ENCODE measurements at places on chromosomes 13 and 19.

- DNase-seq = no peak
Measured at GRCh38 chr13:109642358-109642757, 144.0 kb downstream of the IRS2 start.

DNA sequence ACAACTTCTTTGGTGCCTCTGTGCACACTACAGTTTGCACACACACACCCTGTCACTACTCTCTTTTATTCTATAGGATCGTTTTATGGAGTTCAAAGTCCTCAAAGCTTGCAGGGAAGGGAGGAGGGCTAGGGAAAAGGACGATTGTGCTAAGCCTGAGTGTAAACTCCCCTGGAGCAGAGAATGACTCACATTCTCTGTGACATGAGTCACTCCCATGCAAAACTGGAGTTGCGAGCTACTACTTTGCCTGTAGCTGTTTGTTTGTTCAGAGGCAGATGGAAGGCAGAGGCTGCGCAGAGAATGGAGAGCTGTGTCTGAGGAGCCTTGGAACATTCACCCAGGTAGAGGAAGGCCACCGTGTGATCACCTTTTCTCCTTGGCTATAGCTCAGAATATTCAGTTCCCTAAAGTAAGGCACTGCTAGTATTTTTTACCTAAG is 80.5 kb upstream of the MBNL2 start:
- DNase-seq = no peak

DNA sequence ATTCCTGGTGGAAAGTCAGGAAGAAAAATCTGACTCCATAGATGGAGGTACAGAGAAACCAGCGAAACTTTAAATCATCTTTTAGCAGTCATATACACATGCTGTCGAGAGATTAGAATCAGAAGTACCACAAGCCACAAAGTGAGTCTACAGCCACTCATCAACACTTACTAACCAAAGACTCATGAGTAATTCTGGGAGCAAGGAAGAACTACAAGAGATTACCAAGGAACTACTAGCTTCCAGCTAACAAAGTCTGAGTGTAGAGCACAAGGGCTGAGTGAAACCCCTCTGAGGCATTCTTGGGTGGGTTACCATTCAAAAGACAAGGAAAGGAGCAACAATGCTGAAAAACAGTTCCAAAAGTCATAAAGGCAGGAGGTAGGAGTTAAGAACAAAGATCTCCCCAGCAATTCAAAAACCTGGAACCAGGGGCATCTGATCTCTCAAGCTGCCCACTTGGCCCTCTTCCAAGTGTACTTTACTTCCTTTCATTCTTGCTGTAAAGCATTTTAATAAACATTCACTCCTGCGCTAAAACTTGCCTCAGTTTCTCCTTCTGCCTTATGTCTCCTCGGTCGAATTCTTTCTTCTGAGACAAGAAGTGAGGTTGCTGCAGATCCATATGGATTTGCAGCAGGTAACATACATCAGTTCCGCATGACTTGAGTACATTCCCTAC is 13.0 kb downstream of the RBM26 start:
- peak; percentile 35 for DNase-seq

DNA sequence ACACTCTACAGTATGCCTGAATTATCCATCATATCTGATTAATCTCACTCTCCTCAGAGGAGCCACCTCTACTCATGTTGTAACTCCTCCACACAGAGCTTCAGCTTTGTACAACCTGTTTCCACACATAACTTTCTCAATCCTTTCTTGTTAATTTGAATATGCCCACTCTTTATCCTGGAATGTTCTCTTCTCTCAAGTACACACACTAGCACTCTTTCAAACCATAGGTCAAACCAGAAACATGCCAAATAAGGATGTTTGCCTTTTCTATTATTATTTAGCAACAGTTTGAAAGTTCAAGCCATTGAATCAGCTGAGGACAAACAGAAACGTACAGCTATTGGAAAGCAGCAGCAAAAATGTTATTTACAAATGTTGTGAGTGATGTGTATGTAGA is 110.3 kb downstream of the MIPEP start:
- no peak for DNase-seq

DNA sequence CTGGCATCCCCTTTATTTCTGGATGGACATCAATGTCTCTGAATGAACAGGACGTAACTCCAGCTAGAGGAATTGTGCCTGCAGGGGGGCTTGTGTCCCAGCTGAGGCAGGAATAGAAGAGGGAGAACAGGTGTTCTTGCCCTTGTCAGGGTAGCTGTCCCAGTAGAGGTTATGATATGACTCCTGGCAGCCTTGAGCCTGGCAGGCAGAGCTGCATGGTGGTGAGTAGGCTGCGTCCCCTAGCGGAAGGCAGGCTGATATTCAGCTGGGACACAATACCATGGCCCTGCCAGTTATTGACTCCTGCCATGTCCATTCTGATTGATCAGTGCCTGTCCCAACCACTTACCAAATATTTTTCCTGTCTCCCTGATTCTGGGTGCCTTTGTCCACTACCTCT is 197.2 kb downstream of the RAP2A start:
- DNase-seq = no peak

DNA sequence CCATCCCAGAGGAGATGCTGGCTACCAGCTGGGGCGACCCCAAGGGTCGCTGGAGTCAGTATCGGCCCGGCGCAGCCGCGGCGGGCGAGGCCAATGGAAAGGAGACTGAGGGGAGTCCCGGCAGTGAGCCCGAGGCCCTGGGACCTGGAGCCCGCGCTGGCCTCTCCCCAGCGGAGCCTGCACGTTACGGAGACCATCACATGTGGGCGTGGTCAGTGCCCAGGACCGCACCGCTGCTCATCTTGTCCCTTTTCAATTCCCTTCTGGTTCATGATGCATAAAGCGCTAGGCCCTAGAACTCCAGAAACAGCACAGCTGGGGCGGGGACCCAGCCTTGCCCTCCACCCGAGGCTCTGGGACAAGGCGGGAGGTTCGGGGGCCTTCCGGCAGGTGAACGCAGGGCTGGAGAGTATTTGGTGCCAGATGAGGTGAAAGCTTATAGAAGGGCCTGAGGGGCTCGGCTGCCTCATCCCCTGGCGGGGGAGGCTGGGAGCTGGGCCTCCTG is 8.0 kb downstream of the C19orf25 start:
- peak; percentile 38 for DNase-seq

- DNase-seq = no peak
Measured at GRCh38 chr13:97502706-97503105, 68.7 kb downstream of the RAP2A start.

DNA sequence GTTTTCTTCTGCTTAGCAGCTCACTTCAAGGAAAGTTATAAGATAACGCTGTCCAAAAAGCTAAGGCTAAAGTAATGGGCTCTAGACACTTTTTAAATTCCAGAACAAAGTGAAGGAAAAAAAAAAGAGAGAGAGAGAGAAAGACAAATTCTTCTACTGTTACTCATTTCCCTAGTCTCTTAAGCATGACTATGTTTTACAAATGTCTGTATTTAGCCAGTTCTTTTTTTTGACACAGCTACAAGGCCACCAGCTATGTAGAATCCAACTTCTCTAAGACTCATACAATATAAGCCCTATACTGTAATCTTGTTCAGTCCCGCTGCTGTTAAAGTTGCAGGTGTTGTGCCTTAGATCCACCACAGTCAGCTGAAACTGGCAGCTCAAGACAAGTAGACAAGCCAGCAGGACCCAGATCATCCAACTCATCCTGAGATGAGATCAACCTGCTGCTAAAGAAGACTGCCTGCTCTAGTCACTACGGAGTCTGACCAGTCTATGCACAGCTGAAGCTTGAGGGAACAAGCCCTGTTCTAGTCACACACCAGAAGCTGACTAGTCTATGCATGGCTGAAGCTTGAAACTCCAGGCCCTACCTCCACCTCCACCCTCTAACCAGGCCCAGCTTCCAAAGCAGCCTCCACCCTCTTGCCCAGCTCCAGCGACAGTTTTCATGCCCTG is 10.3 kb upstream of the ZNF83 start:
- no peak for DNase-seq

DNA sequence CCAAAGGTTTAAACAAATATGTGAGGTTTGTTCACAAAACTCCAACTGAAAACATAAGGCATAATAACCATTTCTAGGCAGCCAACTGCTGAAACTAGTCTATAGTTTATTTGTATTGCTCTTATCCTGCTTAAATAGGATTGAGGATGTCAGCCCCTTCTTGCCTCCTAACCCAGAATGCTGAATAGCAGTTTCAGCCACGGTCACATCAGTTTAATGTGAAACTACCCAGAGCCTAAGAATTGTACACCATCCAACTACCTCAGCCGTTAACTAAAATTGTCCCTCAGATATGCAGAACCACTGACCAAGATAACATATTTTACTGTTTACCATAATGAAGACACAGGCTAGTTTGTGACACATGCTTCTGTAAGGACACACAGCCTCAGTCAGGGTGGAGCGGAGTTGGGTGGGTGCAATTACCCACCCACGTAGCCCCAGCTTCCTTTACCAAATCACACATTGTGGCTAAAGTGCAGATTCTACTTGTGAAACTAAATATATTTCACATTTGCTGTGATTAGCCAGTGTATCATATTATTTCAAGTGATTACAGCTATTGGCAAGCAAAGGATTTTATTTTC is 259.9 kb downstream of the EFNB2 start:
- no peak for DNase-seq
